Naive thymus-derived CD4-positive, alpha-beta T cell (primary cell): ENCODE measurements at places on chromosomes 11 and 22. TPM values are rescaled to one million over a fixed set of nuclear protein-coding genes. Genes with fewer than 3 reads are reported as not detected.

DNA sequence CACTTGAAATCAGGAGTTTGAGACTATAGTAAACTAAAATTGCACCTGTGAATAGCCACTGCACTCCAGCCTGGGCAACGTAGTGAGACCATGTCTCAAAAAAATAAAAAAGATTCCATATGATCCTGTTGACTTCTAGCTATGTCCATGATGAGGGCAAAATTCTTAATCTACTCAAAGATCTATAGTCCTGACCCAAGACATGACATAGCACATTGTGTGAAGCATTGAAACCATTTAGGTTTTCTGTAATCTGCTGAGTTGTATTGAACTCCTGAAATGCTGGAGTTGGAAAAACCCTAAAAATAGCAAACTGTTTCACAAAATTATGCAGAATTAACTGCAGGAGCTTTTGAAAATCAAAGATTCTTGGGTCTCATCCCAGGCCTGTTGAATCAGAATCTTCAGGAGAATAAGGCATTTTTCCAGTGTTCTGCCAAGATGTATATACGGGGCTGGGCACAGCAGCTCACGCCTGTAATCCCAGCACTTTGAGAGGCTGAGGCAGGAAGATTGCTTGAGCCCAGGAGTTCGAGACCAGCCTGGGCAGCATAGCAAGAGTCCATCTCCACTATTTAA lies 29.8 kb upstream of the LDHA start:
- no peak overlapping the region for H3K4me3 ChIP-seq
- no peaks in the 10 kb centered on the region for H3K27me3 ChIP-seq
- DNase-seq: no peak
- H3K4me1 ChIP-seq: no peaks in the 10 kb centered on the region
- H3K27ac ChIP-seq: no peak overlapping the region

- no peak for DNase-seq
- no peaks in the 10 kb centered on the region for H3K27me3 ChIP-seq
- no peaks in the 10 kb centered on the region for H3K36me3 ChIP-seq
- H3K27ac ChIP-seq: no peak overlapping the region
Measured at GRCh38 chr11:13841393-13841792, 121.1 kb upstream of the SPON1 start.

- peaks cover 7% of the 10 kb centered on the region for H3K36me3 ChIP-seq
- no peaks in the 10 kb centered on the region for H3K27me3 ChIP-seq
- H3K4me1 ChIP-seq: no peaks in the 10 kb centered on the region
- DNase-seq: no peak
Measured at GRCh38 chr22:19048531-19048930, 73.7 kb downstream of the DGCR2 start.

GRCh38 chr11:38221295-38221694 lies 1623.3 kb upstream of the RAG2 start:
- no peak overlapping the region for H3K4me3 ChIP-seq
- H3K4me1 ChIP-seq: no peaks in the 10 kb centered on the region
- DNase-seq: no peak
- H3K36me3 ChIP-seq: no peaks in the 10 kb centered on the region
- H3K27ac ChIP-seq: no peak overlapping the region
- H3K27me3 ChIP-seq: no peaks in the 10 kb centered on the region

GRCh38 chr11:34926101-34926830 lies 9.8 kb downstream of the PDHX start:
- no peak overlapping the region for H3K4me3 ChIP-seq
- no peak overlapping the region for H3K27ac ChIP-seq
- H3K4me1 ChIP-seq: peaks cover 10% of the 10 kb centered on the region
- H3K27me3 ChIP-seq: no peaks in the 10 kb centered on the region
- peak; percentile 33 for DNase-seq

- H3K27me3 ChIP-seq: no peaks in the 10 kb centered on the region
- H3K4me3 ChIP-seq: no peak overlapping the region
- H3K27ac ChIP-seq: no peak overlapping the region
- no peaks in the 10 kb centered on the region for H3K36me3 ChIP-seq
- DNase-seq: no peak
Measured at GRCh38 chr11:97158243-97158642, 768.4 kb downstream of the JRKL start.

DNA sequence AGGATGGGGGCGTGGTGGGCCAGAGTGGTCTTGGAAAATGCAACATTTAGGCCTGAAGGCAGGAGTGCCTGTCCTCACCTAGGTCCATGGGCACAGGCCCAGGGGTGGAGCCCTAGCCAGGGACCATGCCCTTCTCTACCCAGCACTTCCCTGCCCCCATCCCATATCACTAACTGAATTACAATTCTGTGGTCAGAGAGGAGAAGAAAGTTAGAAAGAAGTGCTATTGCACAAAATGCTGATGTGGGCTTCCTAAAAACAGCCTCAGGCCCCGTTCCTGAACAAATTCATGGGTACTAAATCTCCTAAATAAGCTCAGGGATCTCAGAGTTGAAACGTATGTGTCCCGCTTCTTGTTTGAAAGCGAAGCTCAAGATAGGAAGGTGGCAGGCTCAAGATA lies 3.5 kb upstream of the ASRGL1 start:
- H3K4me3 ChIP-seq: no peak overlapping the region
- H3K4me1 ChIP-seq: no peaks in the 10 kb centered on the region
- H3K27ac ChIP-seq: no peak overlapping the region
- no peaks in the 10 kb centered on the region for H3K27me3 ChIP-seq
- H3K36me3 ChIP-seq: no peaks in the 10 kb centered on the region
- no peak for DNase-seq

DNA sequence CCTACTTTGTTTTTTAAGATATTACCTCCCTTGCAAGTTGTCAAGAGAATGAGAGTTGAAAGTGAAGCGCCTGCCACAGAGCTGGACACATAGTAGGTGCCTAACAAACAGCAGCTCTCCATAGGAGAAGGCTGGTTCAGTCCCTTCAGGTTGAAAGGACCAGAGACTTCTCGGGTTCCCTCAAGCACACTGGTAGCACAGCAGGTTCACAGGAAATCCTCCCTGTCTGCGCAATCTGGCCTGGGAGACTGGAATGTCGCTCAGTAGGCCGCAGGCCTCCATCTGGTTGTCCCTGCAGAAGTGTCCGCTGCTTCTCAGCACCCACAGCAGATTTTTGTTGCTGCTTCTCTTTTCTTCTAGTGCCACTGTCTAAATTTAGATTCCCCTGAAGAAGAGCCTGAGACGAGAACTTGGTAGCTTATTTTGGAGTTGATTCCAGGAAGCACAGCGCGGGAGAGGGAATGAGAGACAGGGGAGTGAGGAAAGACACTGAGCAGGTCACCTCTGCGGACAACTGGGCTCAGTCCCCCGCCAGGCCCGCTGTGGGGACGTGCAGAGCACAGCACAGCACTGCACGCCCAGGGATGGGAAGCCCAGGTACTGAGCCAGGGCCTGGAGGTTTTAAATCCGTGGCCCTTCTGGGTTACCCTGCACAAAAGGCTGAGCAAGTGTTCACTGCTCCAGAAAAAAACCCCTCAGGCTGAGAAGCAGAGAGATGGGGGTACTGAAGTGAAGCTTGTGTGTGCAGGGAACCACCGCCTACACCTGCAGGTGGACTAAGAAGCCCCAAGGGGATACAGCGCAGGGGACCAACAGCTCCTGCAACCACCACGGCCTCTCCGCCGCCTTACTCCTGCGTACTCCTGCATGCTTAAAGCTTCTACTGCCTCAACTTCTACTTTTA lies 31.6 kb downstream of the RBX1 start:
- no peaks in the 10 kb centered on the region for H3K27me3 ChIP-seq
- no peak for DNase-seq
- no peak overlapping the region for H3K27ac ChIP-seq
- no peak overlapping the region for H3K4me3 ChIP-seq

DNA sequence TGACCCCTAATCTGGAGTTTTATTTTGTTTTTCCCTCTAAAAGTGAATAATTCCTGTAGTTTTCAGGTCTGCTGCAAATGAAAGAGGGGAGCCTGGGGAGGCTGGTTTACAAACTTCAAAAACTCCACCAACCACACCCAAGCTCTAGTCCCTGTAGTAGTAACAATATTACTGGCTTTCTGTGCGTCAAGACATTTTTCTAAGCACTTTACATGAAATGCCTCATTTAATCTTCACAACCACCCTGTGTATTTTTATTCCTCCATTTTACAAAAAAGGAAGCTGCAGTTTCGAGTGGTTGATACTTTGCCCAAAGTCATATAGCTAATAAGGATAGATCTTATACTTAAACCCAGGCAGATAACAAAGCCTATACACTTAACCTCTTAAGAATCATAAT lies 23.5 kb downstream of the CTNND1 start:
- no peaks in the 10 kb centered on the region for H3K4me1 ChIP-seq
- DNase-seq: no peak
- no peaks in the 10 kb centered on the region for H3K27me3 ChIP-seq
- H3K27ac ChIP-seq: no peak overlapping the region

- no peaks in the 10 kb centered on the region for H3K36me3 ChIP-seq
- no peaks in the 10 kb centered on the region for H3K27me3 ChIP-seq
- no peak overlapping the region for H3K27ac ChIP-seq
- H3K4me3 ChIP-seq: no peak overlapping the region
- H3K4me1 ChIP-seq: no peaks in the 10 kb centered on the region
Measured at GRCh38 chr11:105148241-105148640, 8.7 kb upstream of the CARD18 start.

GRCh38 chr22:48523761-48524160 lies 1303.9 kb downstream of the BRD1 start:
- no peak overlapping the region for H3K4me3 ChIP-seq
- H3K27ac ChIP-seq: no peak overlapping the region
- DNase-seq: no peak
- H3K36me3 ChIP-seq: no peaks in the 10 kb centered on the region

GRCh38 chr11:125370561-125371389 lies 125.3 kb downstream of the FEZ1 start:
- no peaks in the 10 kb centered on the region for H3K27me3 ChIP-seq
- H3K27ac ChIP-seq: no peak overlapping the region
- H3K4me1 ChIP-seq: no peaks in the 10 kb centered on the region
- no peaks in the 10 kb centered on the region for H3K36me3 ChIP-seq

GRCh38 chr22:16774911-16775500 lies 50.2 kb downstream of the XKR3 start:
- H3K27me3 ChIP-seq: no peaks in the 10 kb centered on the region
- no peak for DNase-seq
- no peaks in the 10 kb centered on the region for H3K36me3 ChIP-seq
- no peak overlapping the region for H3K4me3 ChIP-seq

DNA sequence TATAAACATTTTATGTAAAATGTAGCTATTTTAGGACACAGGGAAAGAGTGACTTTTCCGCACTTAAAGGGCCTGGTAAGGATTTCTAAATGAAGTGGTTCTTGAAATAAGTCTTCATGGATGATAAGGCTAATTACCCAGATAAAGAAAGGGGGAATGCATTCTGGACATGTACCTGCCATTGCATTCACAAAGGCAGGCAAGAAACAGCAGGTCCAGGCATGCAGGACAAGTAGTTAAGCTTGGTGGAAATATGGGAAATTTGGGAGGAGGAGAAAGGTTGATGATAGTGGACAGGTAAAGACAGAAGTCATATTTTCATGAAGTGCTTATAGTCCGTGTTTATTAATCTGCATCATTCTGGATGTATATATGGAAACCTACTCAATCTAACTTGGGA lies 621.2 kb downstream of the NTM start:
- H3K27ac ChIP-seq: no peak overlapping the region
- H3K4me3 ChIP-seq: no peak overlapping the region
- no peaks in the 10 kb centered on the region for H3K36me3 ChIP-seq
- no peaks in the 10 kb centered on the region for H3K4me1 ChIP-seq

DNA sequence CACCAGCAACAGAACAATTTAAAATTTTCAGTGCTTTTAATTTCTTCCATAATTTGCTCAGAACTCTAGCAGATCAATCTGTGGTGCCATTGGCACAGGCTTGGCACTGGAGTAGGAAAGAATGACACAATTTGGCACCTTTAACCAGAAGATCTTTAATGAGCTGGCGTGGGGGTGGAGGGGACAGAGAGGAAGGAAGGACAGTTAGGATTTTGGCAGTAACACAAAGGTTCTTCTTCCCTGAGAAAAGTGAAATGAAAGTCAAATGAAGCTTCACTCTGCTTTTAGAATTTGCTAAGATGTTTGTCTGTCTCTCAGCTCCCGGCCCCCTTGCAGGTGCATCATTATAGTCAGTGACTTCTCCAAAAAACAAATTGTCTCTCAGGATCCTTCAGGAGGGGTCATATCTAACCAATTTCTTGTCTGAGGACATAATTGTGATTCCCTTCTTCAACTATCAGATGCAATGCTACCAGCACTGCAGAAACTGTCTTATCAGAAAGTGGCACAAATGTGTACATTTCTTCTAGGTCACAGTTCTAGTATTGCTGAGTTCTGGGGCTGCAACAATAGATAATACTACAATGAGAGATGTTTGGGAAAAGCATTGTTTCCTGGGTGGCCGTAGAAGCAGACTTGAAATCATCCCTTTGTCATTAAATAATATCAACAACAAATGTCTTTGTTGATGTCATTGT lies 66.8 kb downstream of the CSTPP1 start:
- DNase-seq: no peak
- H3K4me3 ChIP-seq: no peak overlapping the region
- H3K27ac ChIP-seq: no peak overlapping the region
- no peaks in the 10 kb centered on the region for H3K36me3 ChIP-seq
- H3K27me3 ChIP-seq: no peaks in the 10 kb centered on the region
- no peaks in the 10 kb centered on the region for H3K4me1 ChIP-seq

DNA sequence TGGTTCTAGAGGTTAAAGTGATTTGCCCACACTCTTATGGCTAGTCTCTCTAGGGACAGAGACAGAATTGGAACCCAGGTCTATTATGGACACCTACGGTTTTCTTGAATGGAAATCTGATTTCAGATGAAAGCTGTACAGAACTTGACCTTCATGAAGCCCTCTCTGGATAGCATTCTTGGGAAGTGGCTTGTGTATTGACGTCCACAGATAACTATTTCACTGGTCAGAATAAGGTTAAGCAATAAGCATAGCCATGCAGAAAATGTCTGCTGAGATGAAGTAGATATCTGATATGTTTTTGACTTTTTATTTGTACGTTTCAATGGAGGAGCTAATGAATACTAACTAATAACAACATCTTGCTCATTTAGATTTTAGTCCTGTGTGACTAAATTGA lies 1.1 kb downstream of the TLCD5 start:
- H3K27ac ChIP-seq: no peak overlapping the region
- peaks cover 7% of the 10 kb centered on the region for H3K27me3 ChIP-seq
- DNase-seq: no peak
- no peak overlapping the region for H3K4me3 ChIP-seq
- peaks cover 5% of the 10 kb centered on the region for H3K4me1 ChIP-seq
- no peaks in the 10 kb centered on the region for H3K36me3 ChIP-seq

- peaks cover 86% of the 10 kb centered on the region for H3K4me1 ChIP-seq
- H3K36me3 ChIP-seq: peaks cover 52% of the 10 kb centered on the region
- no peaks in the 10 kb centered on the region for H3K27me3 ChIP-seq
- peak overlapping the region; percentile 7 for H3K4me3 ChIP-seq
- DNase-seq: no peak
- H3K27ac ChIP-seq: peak overlapping the region; percentile 59
Measured at GRCh38 chr11:73974604-73975478, 7.8 kb downstream of the UCP2 start.

GRCh38 chr11:119745112-119745511 lies 16.1 kb upstream of the NECTIN1 start:
- no peaks in the 10 kb centered on the region for H3K36me3 ChIP-seq
- no peak overlapping the region for H3K27ac ChIP-seq
- H3K4me1 ChIP-seq: no peaks in the 10 kb centered on the region
- H3K4me3 ChIP-seq: no peak overlapping the region

The OR4C13 gene
- not detected for total RNA-seq

The HDAC10 gene
- 126 TPM for total RNA-seq

The IGSF22 gene
- 5.8 TPM for total RNA-seq

The DEUP1 gene
- total RNA-seq: not detected

The TEX54 gene
- total RNA-seq: not detected

The PRRG4 gene
- 0.48 TPM in 2 replicates for total RNA-seq
